MCF 10A (cell line): ENCODE measurements at places on chromosomes 1 and 21. TPM values are rescaled to one million over a fixed set of nuclear protein-coding genes. Genes with fewer than 3 reads are reported as not detected.

GRCh38 chr1:24928689-24929397, 1.2 kb downstream of the RUNX3 start:
- H3K4me1 ChIP-seq, result no peaks in the 10 kb centered on the region
- H3K27me3 ChIP-seq, result peaks cover 35% of the 10 kb centered on the region
- H3K4me3 ChIP-seq, result no peak overlapping the region
- H3K27ac ChIP-seq, result no peak overlapping the region

GRCh38 chr1:93653656-93654055, 28.0 kb downstream of the BCAR3 start:
- no peak for DNase-seq
- H3K4me3 ChIP-seq, result no peak overlapping the region
- peaks cover 26% of the 10 kb centered on the region for H3K4me1 ChIP-seq
- H3K27me3 ChIP-seq, result no peaks in the 10 kb centered on the region
- H3K36me3 ChIP-seq, result peaks cover 50% of the 10 kb centered on the region

GRCh38 chr21:30257773-30258172, 25.0 kb downstream of the KRTAP24-1 start:
- H3K4me3 ChIP-seq, result no peak overlapping the region
- peak; percentile 77 for DNase-seq
- no peak overlapping the region for H3K27ac ChIP-seq
- H3K36me3 ChIP-seq, result no peaks in the 10 kb centered on the region
- peaks cover 8% of the 10 kb centered on the region for H3K4me1 ChIP-seq

GRCh38 chr1:168697356-168698126, 31.5 kb downstream of the DPT start:
- no peaks in the 10 kb centered on the region for H3K27me3 ChIP-seq
- no peaks in the 10 kb centered on the region for H3K4me1 ChIP-seq
- H3K4me3 ChIP-seq, result no peak overlapping the region
- no peaks in the 10 kb centered on the region for H3K36me3 ChIP-seq
- no peak overlapping the region for H3K27ac ChIP-seq

GRCh38 chr1:12230549-12231275, 882 bp downstream of the VPS13D start:
- peaks cover 10% of the 10 kb centered on the region for H3K36me3 ChIP-seq
- H3K27ac ChIP-seq, result peak overlapping the region; percentile 88
- H3K4me1 ChIP-seq, result no peaks in the 10 kb centered on the region

GRCh38 chr1:24932284-24932683, 2.2 kb upstream of the RUNX3 start:
- DNase-seq, result peak; percentile 23
- H3K27ac ChIP-seq, result no peak overlapping the region
- peaks cover 15% of the 10 kb centered on the region for H3K27me3 ChIP-seq
- H3K4me3 ChIP-seq, result no peak overlapping the region

GRCh38 chr1:242431786-242432185, 92.7 kb downstream of the PLD5 start:
- H3K4me1 ChIP-seq, result no peaks in the 10 kb centered on the region
- no peak overlapping the region for H3K27ac ChIP-seq
- no peak for DNase-seq
- H3K36me3 ChIP-seq, result no peaks in the 10 kb centered on the region
- H3K4me3 ChIP-seq, result no peak overlapping the region

GRCh38 chr1:1286313-1287261, 6.4 kb downstream of the SCNN1D start:
- no peak overlapping the region for H3K27ac ChIP-seq
- H3K4me3 ChIP-seq, result no peak overlapping the region
- no peak for DNase-seq
- no peaks in the 10 kb centered on the region for H3K36me3 ChIP-seq
- H3K4me1 ChIP-seq, result peaks cover 6% of the 10 kb centered on the region

DNA sequence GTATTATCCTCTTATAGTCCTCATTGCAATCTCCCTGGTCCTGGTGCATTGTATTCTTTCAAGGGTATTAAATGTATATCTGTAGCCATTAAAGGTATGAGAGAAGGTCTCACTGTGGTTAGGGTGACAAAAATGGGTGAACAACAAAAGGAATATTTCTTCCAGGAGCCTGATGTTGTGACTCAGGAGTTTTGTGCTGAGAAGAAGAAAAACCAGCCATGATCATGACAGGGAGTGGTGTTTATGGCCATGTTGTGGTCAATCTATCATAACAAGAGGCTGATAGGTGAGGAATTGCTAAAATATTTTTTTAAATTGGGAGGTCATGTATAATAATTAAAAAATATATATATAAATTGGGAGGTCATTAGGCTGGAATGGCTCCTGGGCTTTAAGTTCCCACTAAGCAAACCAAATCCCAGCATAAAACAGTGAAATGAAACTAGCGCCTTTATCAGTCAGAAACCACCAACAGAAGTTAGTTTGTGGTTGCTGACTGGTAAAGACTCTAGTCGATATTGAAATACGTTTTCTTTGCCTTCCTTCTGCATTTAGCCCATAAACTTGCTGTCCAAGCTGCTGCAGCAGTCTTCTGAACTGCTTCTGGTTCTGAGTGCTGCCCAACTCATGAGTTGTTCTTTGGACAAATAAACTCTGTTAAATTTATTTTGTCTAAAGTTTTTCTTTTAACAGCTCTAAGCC, 60.3 kb downstream of the TBX19 start:
- DNase-seq, result no peak
- H3K27ac ChIP-seq, result no peak overlapping the region
- H3K27me3 ChIP-seq, result no peaks in the 10 kb centered on the region
- no peak overlapping the region for H3K4me3 ChIP-seq

- H3K4me3 ChIP-seq, result no peak overlapping the region
- H3K27me3 ChIP-seq, result no peaks in the 10 kb centered on the region
- H3K4me1 ChIP-seq, result peaks cover 10% of the 10 kb centered on the region
- peak; percentile 54 for DNase-seq
- H3K36me3 ChIP-seq, result no peaks in the 10 kb centered on the region
Observed at GRCh38 chr1:229947968-229948367, 119.1 kb upstream of the GALNT2 start.

GRCh38 chr1:223704921-223705878, 7.1 kb upstream of the CAPN2 start:
- H3K4me1 ChIP-seq, result peaks cover 76% of the 10 kb centered on the region
- peak overlapping the region; percentile 44 for H3K27ac ChIP-seq
- H3K4me3 ChIP-seq, result no peak overlapping the region
- DNase-seq, result peak; percentile 53
- no peaks in the 10 kb centered on the region for H3K27me3 ChIP-seq

DNA sequence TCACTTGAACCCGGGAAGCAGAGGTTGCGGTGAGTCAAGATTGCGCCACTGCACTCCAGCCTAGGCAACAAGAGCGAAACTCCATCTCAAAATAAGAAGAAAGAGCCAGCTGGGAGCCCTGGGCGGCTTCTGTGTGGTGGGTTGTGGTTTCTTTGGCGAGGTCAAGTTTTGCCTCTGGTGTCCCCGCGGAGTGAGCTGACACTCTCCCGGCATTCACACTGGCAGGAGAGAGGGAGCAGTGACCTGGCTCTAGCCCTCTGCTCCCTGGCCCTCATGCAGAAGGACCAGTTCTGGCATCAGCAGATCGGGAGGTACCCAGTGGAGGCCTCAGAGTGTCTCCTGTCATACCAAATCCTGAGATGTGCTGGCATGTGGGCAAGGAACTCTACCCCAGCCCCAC, 81.0 kb upstream of the VAMP3 start:
- peaks cover 25% of the 10 kb centered on the region for H3K27me3 ChIP-seq
- no peak overlapping the region for H3K4me3 ChIP-seq
- no peak for DNase-seq

GRCh38 chr1:8238141-8239038, 79.5 kb upstream of the SLC45A1 start:
- no peak for DNase-seq
- peaks cover 14% of the 10 kb centered on the region for H3K4me1 ChIP-seq
- H3K36me3 ChIP-seq, result no peaks in the 10 kb centered on the region
- H3K4me3 ChIP-seq, result no peak overlapping the region

- H3K36me3 ChIP-seq, result peaks cover 6% of the 10 kb centered on the region
- no peak overlapping the region for H3K27ac ChIP-seq
- peaks cover 11% of the 10 kb centered on the region for H3K27me3 ChIP-seq
- H3K4me1 ChIP-seq, result no peaks in the 10 kb centered on the region
Observed at GRCh38 chr1:6905331-6905730, 120.1 kb downstream of the CAMTA1 start.

DNA sequence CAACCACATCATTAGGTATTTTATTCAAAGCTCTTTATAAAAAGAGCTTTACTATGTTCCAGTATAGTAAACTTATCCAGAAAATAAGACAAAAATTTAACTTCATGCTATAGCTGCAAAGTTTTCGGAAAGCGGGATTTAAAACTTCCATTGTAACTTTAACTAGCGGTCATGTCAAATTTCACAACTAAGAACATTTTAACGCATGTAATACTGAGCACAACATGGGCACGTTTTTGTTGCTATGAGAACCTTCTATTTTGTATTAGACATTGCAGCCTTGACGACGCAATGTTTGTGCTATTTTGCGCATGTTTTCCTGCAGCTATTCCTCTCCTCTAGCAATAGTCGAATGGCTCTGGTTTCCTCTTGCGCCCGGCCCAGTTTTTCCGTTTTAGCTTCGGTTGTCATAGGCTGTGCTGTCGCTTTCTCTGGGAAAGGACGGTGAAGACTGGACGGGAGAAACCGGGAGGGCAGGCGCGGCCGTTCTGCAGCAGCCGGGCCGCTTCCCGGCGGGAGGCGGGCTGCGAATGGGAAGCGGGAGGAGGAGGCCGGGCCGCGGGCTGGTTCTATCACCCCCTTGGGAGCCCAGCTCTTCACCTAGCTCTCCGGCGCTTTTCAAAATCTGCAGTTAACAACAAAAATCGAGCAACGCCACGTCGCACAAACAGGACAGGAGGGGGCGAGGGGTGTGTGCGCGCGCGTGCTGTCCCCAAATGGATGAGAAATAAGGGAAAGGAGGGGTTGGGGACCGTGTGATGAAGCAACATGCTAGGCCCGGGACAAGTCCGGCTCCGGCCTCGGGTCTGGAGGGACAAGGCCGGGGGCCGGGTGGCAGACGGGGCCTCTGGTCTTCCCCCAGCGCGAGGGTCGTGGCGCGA, 105.3 kb upstream of the HNRNPU start:
- H3K4me1 ChIP-seq, result peaks cover 33% of the 10 kb centered on the region
- H3K27me3 ChIP-seq, result no peaks in the 10 kb centered on the region
- peak overlapping the region; percentile 98 for H3K4me3 ChIP-seq
- peaks cover 31% of the 10 kb centered on the region for H3K36me3 ChIP-seq
- peak overlapping the region; percentile 100 for H3K27ac ChIP-seq

DNA sequence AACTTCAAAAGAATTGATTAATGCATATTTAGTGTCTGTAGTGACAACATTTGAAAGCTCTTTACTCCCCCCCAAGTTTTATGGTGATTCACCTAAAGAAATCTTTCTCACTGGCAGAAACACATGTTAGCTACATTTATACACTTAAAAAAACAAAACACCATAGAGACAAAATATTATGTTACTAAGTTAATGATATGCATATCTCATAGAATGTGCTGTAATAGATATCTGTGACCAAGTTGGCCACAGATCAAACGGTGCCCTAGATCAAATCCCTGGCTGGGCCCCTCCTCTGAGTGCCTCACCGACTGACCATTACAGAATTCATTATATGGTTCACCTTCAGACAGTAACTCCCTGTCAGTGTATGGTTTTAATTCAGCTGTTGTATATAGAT, 322.1 kb upstream of the LYPLAL1 start:
- no peak for DNase-seq
- H3K36me3 ChIP-seq, result no peaks in the 10 kb centered on the region
- no peaks in the 10 kb centered on the region for H3K4me1 ChIP-seq
- H3K4me3 ChIP-seq, result no peak overlapping the region
- H3K27ac ChIP-seq, result no peak overlapping the region

The MYOG gene
- not detected in 2 replicates for total RNA-seq

The HPDL gene
- 0.37 TPM in 1 of 2 replicates, not detected in the other for total RNA-seq

The CSMD2 gene
- total RNA-seq, result not detected in 2 replicates

The AGO4 gene
- total RNA-seq, result 5.2 and 14.6 TPM in 2 replicates

The TMIGD3 gene
- not detected in 2 replicates for total RNA-seq

The PEX11B gene
- 35.5 and 36.2 TPM in 2 replicates for total RNA-seq

The PPFIA4 gene
- total RNA-seq, result 0.16 and 0.49 TPM in 2 replicates

The C8A gene
- not detected in 2 replicates for total RNA-seq

The OR2L2 gene
- 0.19 and 0.34 TPM in 2 replicates for total RNA-seq

The CFHR4 gene
- total RNA-seq, result not detected in 2 replicates

The EPHX1 gene
- 25.0 and 35.8 TPM in 2 replicates for total RNA-seq
